Transverse colon (tissue), 4 donors: ENCODE measurements at places on chromosomes 11 and 22.

GRCh38 chr11:82701847-82702520 lies 31.7 kb downstream of the FAM181B start:
- peak; percentile 11 for DNase-seq

- DNase-seq: no peak
Observed at GRCh38 chr11:5197536-5197935, 2.9 kb downstream of the OR51V1 start.

GRCh38 chr22:43867839-43868635 lies 5.7 kb upstream of the SULT4A1 start:
- peak; percentile 34 for DNase-seq

- DNase-seq: peak; percentile 75
Observed at GRCh38 chr11:83019888-83020579, 51.7 kb downstream of the RAB30 start.

GRCh38 chr22:33922349-33922681 lies 2.0 kb upstream of the LARGE1 start:
- peak; percentile 39 for DNase-seq

GRCh38 chr11:74390697-74391096 lies 7.5 kb downstream of the PGM2L1 start:
- DNase-seq: no peak

- DNase-seq: no peak
Observed at GRCh38 chr11:16512198-16512898, 156.0 kb upstream of the SOX6 start.

- no peak for DNase-seq
Observed at GRCh38 chr11:113147249-113147648, 167.1 kb upstream of the TTC12 start.

DNA sequence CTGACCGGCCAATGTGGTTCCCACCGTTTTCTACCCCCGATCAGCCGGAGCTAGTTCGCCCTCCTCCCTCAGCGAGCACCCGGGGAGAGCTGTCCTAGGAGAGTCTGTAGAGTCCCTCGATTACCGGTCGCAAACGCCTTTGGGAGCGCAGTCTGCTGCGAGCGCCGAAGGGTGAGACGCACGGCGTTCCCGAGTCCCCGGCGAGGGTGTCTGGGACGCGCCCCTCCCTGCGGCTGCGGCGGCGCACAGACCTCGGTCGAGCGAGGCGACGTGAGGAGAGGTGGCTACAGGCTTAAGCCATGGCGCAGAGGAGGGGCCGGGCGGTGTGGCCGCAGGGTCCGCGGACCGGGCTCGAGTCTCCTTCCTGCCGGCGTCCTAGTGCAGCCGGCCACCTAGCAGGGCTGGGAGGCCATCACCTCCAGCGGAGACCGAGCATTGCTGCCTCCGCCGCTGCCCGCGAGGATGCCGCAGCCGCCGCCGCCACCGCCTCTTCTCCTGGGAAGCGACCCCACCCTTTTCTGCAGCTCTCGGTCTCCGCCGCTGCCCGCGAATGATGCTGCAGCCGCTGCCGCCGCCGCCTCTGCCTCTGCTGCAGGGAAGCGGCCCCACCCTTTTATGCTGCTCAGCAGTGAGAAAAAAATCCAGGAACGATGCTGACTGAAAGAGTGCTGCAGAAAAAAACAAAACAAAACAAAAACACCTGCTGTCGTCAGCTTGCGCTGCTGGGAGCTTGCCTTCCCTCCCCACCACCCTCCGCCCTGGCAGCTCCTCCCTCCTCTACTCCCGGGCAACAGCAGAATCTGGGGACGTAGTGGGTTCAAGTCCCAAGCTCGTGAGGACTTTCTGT lies at the start of gene MAP6:
Gene MAP6 (minus strand): TSS at position 588 of the 847 bp plus-strand sequence. CDS start 669 bp downstream, outside the sequence.
- DNase-seq: peak; percentile 25

DNA sequence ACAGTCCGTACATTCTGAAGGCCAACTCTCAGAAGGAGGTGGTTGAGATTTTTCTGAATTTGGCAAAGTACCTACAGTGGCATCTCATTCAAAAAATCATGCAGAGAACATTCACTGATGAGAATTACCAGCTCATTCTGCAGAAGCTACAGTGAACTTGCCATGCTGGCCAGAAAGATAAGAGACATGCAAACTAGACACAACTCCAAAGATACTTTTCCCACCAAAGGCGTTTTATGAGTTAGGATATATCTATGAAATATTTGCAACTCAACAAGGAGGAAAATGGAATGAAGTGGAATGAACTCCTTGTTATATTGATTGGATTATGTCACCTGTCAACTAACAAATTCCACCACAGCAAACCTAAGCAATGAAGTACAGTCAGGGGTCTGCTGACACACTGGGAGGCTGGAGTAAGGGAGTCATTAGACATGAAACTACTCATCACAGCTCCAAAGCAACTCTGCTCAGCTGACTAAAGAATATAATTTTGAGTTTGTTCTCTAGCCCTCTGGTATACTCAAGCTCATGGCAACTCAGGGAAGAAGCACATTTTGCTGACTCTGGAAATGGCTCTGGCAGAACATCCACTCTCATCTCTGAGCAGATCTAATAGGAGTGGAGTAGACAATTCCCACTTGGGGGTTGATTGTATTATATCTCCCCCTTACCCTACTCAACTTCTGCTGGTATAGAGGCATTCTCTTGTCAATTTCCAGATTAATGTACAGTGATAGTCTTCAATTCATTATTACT lies 22.9 kb downstream of the MAML2 start:
- no peak for DNase-seq

DNA sequence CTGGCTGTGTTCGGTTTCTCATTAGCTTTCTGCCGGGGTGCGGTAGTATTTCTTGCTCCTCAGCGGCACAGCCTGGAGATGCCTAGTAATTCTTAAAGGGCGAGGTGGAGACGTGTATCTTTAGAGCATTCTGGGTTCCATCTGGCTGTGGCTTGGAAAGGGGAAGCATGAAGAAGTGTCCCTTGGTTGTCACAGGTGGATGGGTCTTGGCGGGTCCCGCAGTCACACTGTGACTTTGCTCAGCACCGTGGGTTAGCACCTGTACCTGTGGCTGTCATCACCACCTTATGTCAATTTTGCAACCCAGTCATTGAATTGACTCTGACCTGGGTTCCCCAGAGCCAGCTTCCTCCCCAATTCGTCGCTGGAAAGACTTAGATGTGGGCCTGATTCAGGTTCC lies 57.6 kb downstream of the MIAT start:
- no peak for DNase-seq
